ENCODE measurements at places on chromosomes 6 and 20.
A peak's percentile ranks its signal among the peaks of the same experiment; 100 is the strongest.

DNA sequence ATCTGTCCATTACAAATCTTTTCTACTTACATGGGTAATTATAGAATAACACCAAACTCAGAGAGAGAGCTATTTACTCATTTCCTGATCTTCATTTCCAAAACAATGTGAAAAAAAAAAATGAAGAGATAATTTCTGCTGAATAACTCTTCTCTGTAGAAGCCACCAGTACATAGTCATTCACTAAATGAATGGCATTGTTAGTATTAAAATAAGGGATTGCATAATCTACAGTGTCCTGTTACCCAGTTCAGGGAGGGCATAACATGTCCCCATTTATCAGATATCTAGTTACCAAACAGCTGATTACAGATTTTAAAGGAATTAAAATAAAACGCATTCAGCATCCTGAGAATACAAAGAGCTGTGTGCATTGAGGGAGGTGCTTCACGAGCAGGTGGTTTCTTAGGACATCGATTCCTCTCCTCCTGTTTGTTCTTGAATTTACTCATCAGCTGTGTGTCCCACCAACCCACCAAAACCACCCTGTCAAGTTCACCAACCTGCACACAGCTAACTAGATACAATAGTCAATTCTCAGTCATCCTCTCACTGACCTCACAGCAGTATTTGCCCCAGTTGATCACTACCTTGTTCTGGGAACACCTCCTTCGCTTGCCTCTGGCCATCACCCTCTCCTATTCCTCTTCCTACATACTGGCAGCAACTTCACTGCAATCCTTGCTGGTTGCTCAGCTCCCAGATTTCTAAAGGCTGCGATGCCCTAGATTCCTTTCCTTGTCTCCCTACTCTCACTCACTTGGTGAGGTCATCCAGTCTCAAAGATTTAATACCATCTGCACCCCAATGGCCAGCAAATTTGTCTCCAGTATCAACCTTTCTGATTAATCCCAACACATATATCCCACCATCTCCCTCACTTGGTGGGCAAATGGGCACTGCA, 18.7 kb downstream of the CNKSR3 start:
- no peak for DNase-seq

DNA sequence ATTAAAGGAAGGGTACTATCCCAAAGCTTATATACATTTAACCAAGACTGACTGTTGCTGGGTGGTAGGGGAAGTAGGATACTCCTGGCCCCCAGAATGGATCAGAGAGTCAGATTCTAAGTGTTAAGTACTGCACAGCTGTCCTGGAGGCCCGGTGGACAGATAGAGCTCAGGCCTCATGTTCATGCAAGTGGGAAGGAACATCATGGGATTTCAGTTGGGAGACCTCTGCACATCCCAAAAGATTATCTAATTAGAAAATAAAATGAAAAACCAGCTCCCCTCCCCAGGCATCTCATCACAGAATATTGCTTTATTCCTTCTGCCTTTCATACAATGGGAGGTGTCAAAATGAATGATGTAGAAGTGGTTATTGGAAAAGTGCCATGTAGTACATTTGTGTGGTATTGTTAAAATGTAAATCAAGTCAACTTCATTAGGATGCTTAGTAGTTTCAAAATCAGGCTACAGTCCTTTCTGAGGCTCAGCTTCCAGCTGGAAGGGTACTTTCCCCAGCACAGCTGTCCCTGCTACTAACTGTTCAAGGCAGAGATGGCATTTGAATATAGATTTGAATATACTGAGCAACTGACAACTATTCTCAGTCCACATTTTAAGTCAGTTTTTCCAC, 82.9 kb downstream of the SLC35B3 start:
- no peak for DNase-seq

GRCh38 chr6:40778196-40778595, 191.0 kb upstream of the LRFN2 start:
- DNase-seq: peak; percentile 80

- no peak for DNase-seq
These were observed 714.6 kb downstream of the CD109 start for GRCh38 chr6:74410630-74411029.

DNA sequence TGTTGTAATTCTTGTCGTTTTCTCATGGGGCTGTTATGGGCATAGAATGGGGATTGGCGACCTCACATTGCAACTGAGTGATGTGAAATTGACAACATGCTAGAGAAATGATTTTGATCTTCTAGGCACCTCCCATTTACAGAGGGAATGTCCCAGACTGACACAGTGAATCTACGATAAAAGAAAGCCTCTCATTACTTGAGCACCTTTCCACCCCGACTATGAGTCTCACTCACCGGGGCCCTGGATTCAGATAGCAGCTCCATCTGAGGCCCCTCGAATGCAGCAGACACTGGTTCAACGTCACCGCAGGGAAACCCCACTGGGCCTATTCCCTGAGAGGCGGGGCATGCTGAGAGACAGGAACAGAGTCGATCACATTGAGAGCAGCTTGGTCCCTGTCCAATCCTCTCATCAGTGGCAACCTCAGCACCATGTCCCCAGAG, 49.1 kb downstream of the NFATC2 start:
- DNase-seq: no peak
